Stimulated activated CD4-positive, alpha-beta T cell treated with anti-CD3 and anti-CD28 coated beads, Interleukin-1b, Interleukin-23, amount 100 ng/mL, for 4 hours (primary cell): ENCODE measurements at places on chromosomes 2 and 18.

DNA sequence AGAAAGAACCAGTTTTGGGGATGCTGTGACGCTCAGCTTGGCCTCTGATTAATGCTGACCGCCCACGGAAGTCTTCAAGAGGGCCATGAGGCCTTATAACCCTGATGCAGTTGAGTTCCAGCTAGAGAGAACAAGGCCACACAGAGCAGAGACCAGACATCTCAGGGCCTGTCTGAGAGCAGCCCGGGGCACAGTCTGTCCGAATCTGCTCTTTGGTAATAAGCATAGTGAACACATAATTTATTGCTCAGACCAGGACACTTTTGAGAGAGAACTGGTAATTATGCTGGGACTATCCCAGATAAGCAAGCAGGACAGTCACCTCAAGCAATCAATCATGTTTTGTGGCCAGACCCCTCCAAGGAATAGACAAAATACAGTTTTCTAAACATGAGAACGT lies 68.5 kb downstream of the STPG4 start:
- no peak for DNase-seq

DNA sequence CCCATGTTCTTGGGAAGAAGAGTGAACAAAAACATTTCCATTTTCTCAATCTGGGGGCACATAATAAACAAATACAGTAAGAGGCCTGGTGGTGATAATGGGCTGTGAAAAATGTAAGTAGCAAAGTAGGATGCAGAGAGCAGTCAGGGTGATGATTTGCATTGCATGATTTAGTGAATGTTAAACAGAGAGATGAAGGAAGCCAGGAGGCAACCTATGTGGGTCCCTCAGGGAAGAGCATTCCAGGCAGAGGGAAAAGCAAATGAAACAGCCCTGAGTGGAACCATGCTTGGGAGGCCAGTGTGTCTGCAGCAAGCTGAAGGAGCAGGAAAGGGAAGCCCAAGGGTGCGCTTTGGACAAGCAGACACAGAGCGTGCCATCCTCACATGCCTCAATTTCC lies 5.4 kb downstream of the VIT start:
- no peak for DNase-seq

- no peak for DNase-seq
Measured at GRCh38 chr2:84450288-84451227, 8.5 kb downstream of the SUCLG1 start.

DNA sequence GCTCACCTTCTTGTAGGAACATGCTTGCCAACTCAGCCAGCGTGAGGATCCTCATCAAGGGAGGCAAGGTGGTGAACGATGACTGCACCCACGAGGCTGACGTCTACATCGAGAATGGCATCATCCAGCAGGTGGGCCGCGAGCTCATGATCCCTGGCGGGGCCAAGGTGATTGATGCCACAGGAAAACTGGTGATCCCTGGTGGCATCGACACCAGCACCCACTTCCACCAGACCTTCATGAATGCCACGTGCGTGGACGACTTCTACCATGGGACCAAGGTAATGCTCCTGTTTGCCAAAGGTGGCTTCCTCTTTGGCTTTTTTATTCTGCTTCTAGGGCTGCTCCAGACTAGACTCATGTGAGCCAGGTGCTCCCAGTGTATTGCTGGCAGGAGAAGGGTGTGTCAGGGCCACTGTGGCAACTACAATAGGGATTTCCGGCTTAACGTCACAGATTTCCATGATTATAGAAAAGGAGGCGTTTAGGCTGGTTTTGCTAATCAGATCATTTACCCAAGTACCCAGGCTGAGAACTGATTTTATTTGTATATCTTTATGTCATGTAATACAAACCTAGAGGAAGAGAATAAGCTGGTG lies 50.6 kb downstream of the DPYSL5 start:
- no peak for DNase-seq

GRCh38 chr2:237511433-237511832 lies 24.4 kb downstream of the MLPH start:
- no peak for DNase-seq

DNA sequence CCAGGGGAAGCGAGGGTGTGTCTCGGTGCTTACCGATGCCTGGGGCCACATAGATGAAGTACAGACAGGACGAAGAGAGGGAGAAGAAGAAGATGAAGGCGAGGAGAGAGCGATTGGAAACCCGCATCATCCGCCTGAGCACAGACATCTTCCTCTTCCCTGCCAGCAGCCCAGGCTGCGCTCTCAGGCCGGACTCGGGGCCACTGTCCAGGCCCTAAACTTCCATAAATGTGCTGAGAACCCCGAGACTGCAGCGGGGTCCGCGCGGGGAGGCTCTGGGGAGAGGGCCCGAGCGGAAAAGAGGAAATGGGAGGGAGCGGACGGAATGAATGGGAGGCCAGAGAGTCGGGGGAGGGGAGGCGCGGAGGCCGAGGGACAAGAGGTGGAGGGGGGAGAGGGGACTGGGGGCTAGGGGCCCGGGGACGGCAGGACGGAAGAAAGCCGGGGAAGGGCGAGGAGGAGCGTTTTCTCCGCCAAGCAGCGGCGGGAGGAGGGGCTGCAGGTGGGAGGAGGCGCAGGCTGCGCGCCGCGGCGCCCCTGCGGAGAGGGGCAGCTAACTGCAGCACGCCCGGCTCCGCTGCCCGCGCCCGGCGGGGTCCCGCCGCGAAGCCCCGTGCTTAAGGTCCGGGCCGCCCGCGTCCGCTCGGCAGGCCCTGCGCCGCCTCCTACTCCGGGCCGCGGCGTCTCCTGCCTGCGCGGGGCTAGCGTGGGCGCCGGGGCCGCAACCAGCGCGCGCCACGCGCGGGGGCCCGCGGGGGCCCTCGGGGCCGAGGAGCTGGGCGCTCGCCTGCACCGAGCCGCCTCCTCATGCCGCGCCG lies at the start of gene B4GALT6:
Gene B4GALT6, minus strand, starts transcription at position 303 of the 818 bp plus-strand sequence. Its CDS starts 155 bp downstream, at position 148.
- peak; percentile 27 for DNase-seq

GRCh38 chr18:26417190-26417589 lies 131.2 kb downstream of the KCTD1 start:
- no peak for DNase-seq

DNA sequence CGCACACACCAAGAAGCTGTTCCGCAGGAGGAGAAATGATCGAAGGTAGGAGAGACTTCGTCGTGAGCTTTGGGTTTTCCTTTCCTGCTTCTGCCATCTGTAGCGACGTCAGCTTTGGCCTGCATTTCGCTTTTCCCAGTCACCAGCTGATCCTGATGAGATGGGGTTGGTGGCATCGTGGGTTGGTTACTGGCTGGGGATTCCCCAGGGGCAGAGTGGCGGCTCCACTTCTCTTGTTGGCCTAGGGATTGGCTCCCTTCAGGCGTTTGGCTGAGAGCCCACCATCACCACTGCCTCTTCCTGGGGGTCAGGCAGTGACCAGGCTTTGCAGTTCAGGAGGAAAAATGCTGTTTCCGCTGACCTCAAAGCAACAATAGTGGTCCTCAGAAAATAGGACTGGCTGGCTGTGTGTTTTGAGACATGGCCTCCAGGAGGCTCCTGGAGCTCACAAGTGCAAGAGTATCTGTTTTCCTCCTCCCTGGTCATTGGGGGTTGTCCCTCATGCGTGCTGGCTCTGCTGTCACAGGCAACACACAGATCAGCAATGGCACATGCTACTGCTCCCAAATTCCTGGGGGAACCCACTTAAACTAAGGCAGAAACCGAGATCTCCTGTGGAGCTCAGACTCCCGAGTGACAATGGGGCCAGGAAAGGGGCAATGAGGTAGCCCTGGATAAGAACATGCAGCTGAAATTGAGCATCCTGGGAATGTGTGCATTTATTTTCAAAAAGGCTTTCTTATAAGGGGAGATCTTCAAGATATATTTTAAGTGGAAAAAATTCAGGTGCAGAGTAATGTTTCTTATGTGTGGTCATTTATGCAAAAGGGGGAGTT lies 173.0 kb downstream of the CTIF start:
- no peak for DNase-seq

DNA sequence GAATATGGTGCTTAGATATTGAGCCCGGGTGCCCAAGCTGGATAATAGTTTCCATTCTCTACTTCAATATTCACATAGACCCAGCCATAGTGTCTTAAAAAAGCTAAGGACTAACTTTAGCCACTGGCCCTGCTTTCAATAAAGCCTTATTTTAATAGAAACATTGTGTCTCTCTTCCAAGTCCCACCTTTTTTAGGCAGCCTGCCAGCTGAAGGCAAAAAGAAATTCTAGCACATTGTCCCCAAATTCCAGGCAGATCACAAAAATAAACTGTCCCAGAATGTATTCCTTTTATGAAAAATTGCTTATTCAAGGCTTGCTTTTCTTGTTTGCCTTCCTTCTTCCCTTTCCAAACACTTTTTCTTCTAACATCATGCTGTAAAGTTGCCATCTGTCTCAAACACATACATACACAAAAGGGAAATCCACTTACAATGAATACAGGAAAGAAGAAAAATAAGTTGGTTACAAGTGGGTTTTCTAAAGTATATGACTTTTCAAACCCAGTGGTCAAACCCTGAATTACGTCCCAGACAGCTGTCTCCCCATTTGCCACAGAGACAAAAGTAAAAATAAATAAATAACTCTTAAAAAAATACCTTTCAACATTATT lies 778.5 kb downstream of the BCL11A start:
- no peak for DNase-seq

- DNase-seq, result no peak
Measured at GRCh38 chr2:79085382-79085781, 2.4 kb downstream of the REG1B start.

GRCh38 chr18:73975266-73975665 lies 172.4 kb downstream of the FBXO15 start:
- no peak for DNase-seq

DNA sequence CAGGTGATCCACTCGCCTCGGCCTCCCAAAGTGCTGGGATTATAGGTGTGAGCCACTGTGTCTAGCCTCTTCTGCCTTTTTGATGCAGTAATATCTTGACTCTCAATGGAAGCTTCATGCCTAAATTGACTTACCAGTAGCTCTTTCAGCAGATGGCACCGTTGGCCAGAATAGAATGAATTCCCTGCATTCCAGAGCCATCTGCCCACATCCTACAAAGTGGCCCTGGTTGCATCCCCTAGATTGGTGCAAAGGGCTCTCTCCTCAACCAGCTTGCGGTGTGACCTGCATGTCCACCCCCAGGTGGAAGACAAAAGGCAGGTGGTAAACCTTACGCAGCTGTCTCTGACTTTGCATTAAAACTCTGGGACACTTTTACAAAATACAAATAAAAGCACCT lies 4.4 kb upstream of the PARD6G start:
- DNase-seq, result no peak

DNA sequence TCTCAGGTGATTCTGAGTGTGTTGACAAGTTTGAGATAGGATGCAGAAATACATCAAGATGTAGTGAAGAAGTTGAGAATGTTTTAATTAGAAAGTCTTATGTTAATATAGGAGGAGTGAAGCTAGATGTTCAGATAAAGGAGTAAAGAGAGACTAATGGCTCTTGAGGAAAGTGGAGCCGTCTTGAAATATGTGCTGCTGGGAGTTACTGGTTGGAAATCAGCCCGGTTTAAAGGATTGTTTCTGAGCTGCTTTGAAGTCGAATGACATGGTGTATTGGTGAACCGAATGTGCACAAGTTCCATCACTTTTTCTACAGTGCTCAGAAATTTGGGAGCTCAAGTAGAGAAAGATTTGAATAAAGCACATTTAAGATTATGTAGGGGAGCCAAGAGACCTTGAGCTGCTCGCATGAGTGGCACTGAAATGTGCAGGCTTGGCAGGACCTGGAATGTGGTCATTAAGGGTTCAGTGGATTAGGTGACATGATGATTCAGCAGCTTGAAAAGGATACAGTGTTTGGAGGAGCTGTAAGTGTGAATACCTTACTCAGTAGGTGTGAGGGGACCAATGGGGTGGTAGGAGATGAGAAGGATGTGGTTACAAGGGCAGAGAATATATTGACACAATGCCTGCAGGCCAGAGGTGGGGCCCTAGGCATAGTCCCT lies 68.6 kb downstream of the CAB39 start:
- no peak for DNase-seq

- DNase-seq, result no peak
Measured at GRCh38 chr18:6613581-6613980, 115.9 kb upstream of the ARHGAP28 start.

- DNase-seq, result no peak
Measured at GRCh38 chr2:46211461-46211860, 85.7 kb upstream of the EPAS1 start.

- no peak for DNase-seq
Measured at GRCh38 chr18:44502221-44502620, 178.5 kb upstream of the SETBP1 start.

DNA sequence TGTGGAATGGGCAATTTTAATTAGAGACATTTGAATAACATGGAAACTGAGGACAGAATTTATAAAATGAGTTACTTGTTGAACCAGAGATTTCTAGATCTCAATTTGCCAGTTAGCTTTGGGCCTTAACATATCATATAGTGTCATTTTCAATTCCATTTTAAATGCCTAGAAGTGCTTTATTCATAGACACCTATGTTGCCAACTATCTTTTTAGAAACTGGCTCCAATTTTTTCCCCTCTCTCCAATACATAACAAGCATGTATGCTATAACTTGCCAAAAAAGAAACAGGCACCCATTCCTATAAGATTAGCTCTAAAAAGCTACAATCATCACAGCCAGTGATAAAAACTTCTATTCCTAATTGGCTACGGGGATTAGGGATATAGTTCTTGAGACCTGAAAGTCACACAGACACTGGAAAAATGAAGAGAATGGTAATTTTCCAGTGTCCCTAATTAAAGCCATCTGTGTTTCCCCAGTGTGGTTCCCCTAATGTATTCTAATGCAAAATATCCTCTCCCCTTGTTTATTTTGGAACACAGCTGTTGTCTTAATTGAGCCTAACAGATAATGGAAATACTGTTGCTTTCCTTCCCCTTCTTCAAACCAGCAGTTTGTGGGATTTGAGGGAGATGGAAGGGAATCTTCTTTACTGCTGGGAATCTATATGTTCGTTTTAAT lies 205.5 kb upstream of the FSHR start:
- no peak for DNase-seq

- DNase-seq, result no peak
Measured at GRCh38 chr2:238997137-238997390, 149.2 kb downstream of the TWIST2 start.

- no peak for DNase-seq
Measured at GRCh38 chr2:86068136-86068588, 37.5 kb downstream of the POLR1A start.

- no peak for DNase-seq
Measured at GRCh38 chr18:63974991-63975390, 5.1 kb downstream of the SERPINB8 start.

DNA sequence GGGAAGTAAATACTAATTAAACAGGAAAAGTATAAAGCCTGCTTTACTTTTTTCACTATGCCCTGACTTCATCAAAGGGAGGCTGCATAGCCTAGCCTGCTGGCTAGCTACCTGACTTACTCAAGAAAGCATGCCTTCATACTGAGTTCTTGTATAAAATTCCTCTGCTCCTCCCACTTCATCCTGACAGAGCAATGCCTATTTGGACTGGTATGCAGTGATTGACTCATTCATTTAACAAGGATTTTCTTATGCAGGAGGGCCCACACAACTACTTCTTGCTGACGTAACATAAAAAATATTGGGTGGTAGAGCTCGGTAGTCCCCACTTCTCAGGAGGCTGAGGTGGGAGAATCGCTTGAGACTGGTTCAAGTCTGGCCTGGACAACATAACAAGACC lies 70.5 kb downstream of the PRPF40A start:
- no peak for DNase-seq
